Body of pancreas (tissue), 4 donors: ENCODE measurements at places on chromosomes 11 and 22. TPM values are rescaled to one million over a fixed set of nuclear protein-coding genes. Genes with fewer than 3 reads are reported as not detected.

The GRIK4 gene
- total RNA-seq: not detected

The SPDYC gene
- total RNA-seq: not detected

The CATSPER1 gene
- total RNA-seq: not detected

DNA sequence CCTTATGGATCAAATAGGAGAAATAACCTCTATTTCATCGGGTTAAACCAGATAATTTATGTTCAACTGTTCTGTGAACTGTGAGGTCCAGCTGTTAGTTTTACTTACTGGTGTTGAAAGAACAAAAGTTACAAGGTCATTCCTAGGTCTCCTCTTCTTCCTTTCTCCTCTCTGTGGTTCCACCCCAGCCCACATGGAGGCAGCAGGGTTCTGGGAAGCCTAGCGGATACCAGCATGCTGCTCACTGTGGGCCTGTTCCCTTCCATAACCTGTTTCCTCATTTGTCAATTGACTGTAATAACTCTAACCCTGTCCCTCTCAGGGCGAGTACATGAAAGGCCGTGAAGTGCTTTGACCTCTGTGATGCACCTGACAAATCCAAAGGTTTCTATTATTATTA lies 27.8 kb downstream of the RELT start:
- H3K4me1 ChIP-seq: no peaks in the 10 kb centered on the region
- H3K27me3 ChIP-seq: no peaks in the 10 kb centered on the region
- peak; percentile 72 for DNase-seq
- no peak overlapping the region for H3K4me3 ChIP-seq
- H3K36me3 ChIP-seq: no peaks in the 10 kb centered on the region

DNA sequence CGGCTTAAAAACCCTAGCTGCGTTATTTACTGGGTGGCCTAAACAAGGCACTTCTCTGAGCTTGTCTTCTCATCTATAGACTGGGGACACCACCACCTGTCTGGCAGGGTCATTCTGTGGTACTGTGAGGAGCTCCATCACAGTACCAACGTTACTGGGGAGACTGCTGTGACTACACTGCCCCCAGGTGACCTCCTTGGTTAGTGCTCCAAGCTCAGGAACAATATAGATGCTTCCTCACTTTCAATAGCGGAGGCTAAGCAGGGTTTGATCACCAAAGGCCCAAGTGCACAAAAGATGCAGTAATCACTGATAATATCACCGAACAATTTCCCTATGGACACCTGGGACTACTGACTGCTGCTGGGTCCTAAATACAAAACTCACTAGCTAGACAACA lies 18.8 kb downstream of the PRPF19 start:
- H3K27ac ChIP-seq: no peak overlapping the region
- H3K36me3 ChIP-seq: peaks cover 5% of the 10 kb centered on the region
- no peaks in the 10 kb centered on the region for H3K27me3 ChIP-seq

DNA sequence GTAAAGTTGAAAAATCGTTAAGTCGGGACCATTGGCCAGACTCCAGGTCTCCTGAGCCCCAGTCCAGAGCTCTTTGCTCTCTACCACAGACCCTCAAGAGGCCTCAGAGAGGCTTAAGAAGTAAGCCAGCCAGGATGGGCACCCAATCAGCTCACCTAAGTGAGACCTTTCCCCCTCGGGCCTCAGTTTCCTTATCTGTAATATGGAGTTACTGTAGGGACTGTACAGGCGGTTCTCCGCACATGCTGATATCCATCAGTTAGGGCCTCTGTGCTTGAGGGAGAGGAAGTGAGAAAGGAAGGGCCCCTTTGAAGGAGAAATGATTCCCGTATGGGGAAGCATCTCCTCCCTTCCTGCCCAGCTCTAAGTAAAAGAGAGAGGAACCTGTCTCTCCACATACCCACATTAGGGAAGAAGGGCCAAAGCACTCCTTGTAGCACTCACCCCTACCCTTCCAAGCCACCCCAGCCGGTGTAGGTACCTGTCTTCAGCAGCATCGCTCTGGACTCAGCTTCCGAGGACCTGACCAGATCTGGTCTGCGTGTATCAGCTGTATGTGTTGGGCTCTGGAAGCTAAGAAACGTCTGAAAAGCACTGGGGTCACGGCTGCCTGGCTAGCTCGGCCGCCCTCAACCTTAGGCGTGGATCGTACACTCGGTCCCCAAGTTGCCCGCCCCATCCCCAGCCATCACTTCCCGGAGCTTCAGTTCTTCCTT lies 653 bp downstream of the NAGA start:
- H3K4me1 ChIP-seq: peaks cover 30% of the 10 kb centered on the region
- peak overlapping the region; percentile 89 for H3K27ac ChIP-seq
- no peak for DNase-seq
- H3K36me3 ChIP-seq: no peaks in the 10 kb centered on the region
- no peaks in the 10 kb centered on the region for H3K27me3 ChIP-seq

- H3K27me3 ChIP-seq: no peaks in the 10 kb centered on the region
- peaks cover 17% of the 10 kb centered on the region for H3K4me1 ChIP-seq
- no peaks in the 10 kb centered on the region for H3K36me3 ChIP-seq
- DNase-seq: peak; percentile 45
- no peak overlapping the region for H3K4me3 ChIP-seq
- no peak overlapping the region for H3K27ac ChIP-seq
These were observed 1.1 kb downstream of the PELI3 start for GRCh38 chr11:66467756-66468155.

DNA sequence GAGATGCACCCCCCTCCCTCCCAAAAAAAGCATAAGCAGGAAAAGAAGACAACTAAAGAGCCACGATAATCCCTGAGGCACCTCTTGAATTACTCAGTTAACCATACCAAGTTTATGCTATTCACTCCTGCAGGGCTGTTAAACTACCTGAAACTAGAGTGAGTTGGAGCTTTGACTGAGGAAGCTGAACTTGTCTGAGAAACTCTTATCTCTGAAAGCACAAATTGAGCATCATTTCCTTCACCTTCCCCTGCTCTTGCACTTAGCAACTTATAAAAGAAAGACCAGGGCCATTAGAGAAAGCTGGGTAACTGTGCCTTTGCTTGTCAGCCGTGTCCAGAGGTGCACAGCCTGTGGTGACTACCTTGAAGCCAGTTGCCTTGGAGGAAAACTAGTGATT lies 745.6 kb downstream of the NELL1 start:
- H3K36me3 ChIP-seq: no peaks in the 10 kb centered on the region
- no peak overlapping the region for H3K27ac ChIP-seq
- no peaks in the 10 kb centered on the region for H3K4me1 ChIP-seq
- no peak for DNase-seq
- H3K27me3 ChIP-seq: no peaks in the 10 kb centered on the region
- no peak overlapping the region for H3K4me3 ChIP-seq

- no peaks in the 10 kb centered on the region for H3K4me1 ChIP-seq
- no peaks in the 10 kb centered on the region for H3K36me3 ChIP-seq
- H3K27ac ChIP-seq: no peak overlapping the region
- H3K27me3 ChIP-seq: no peaks in the 10 kb centered on the region
These were observed 230.1 kb downstream of the DCDC1 start for GRCh38 chr11:31139479-31139878.

- H3K4me3 ChIP-seq: no peak overlapping the region
- peak; percentile 60 for DNase-seq
- peaks cover 6% of the 10 kb centered on the region for H3K27me3 ChIP-seq
- H3K27ac ChIP-seq: no peak overlapping the region
- no peaks in the 10 kb centered on the region for H3K4me1 ChIP-seq
These were observed 67.3 kb upstream of the NUP50 start for GRCh38 chr22:45096256-45096907.

GRCh38 chr11:125688066-125688465 lies 7.4 kb upstream of the ACRV1 start:
- H3K27ac ChIP-seq: no peak overlapping the region
- H3K4me3 ChIP-seq: no peak overlapping the region
- H3K4me1 ChIP-seq: no peaks in the 10 kb centered on the region
- H3K27me3 ChIP-seq: no peaks in the 10 kb centered on the region
- H3K36me3 ChIP-seq: no peaks in the 10 kb centered on the region

DNA sequence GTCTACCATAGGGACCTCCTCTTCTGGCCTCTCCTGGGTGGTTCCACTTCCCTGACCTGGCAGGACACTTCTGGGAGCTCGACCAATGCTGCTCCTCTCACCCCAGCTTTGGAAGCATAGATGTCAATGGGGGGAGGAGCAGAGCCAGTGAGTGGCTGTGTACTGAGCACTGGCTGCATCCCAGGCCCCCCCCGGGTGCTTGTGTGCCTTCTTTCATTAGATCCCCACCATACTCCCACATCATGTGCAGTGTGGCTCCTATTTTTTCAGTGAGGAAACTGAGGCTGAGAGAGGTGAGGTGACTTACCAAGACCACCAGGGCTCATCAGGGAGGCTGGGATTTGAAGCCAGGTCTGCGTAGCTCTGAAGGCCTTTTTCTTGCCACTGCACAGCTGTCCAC lies 44.3 kb downstream of the LRRC32 start:
- H3K4me3 ChIP-seq: no peak overlapping the region
- no peaks in the 10 kb centered on the region for H3K36me3 ChIP-seq
- H3K27me3 ChIP-seq: no peaks in the 10 kb centered on the region
- H3K27ac ChIP-seq: no peak overlapping the region

- H3K27me3 ChIP-seq: no peaks in the 10 kb centered on the region
- H3K36me3 ChIP-seq: no peaks in the 10 kb centered on the region
- no peak for DNase-seq
- H3K27ac ChIP-seq: no peak overlapping the region
- no peak overlapping the region for H3K4me3 ChIP-seq
These were observed 39.9 kb downstream of the GLYATL1 start for GRCh38 chr11:58979222-58979621.

DNA sequence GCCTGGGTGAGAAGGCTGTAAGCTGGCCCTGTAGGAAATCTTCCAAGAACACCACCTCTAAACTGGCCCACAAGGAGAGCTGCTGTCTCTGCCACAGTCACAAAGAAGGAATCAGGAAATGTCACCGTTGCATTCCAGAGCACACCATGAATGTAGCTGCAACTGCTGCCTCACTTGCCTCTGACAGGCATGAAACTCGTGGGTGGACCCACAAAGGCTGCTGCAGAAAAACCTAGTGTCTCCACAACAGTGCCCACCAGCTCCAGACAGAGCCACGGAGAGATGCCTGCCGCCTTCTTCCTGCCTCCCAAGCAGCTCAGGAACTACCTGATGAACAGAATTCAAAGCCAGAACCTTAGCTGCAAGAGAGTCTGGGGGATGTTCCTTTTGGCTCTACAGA lies 10.5 kb downstream of the DNAJB13 start:
- H3K27me3 ChIP-seq: no peaks in the 10 kb centered on the region
- no peak overlapping the region for H3K4me3 ChIP-seq
- H3K27ac ChIP-seq: peak overlapping the region; percentile 12
- H3K36me3 ChIP-seq: no peaks in the 10 kb centered on the region
- H3K4me1 ChIP-seq: peaks cover 1% of the 10 kb centered on the region
- no peak for DNase-seq

DNA sequence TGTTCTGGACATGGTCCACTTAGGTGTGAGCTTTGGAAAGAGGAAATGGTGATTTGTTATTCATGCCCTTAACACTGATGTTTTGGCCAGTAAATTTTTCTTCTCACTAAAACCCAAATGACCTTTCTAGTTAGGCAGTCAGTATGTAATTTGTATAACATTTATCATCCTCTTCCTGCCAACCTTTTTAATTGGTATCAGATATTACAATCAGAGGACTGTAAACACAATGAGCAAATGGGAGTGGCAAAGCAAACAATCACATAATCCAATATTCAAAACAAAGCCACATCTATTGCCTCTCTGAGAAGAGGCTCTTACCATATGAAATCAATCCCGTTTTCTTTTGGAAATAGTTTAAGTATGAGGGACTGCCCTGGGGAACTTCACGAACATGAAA lies 49.1 kb downstream of the BBOX1 start:
- H3K36me3 ChIP-seq: no peaks in the 10 kb centered on the region
- peaks cover 8% of the 10 kb centered on the region for H3K4me1 ChIP-seq
- H3K4me3 ChIP-seq: no peak overlapping the region
- H3K27me3 ChIP-seq: no peaks in the 10 kb centered on the region
- no peak overlapping the region for H3K27ac ChIP-seq
- DNase-seq: no peak

- no peaks in the 10 kb centered on the region for H3K27me3 ChIP-seq
- no peak overlapping the region for H3K4me3 ChIP-seq
- no peaks in the 10 kb centered on the region for H3K4me1 ChIP-seq
These were observed 144.9 kb downstream of the HIPK3 start for GRCh38 chr11:33402066-33402465.

GRCh38 chr11:112499153-112499880 lies 238.7 kb upstream of the PLET1 start:
- H3K36me3 ChIP-seq: no peaks in the 10 kb centered on the region
- H3K4me1 ChIP-seq: no peaks in the 10 kb centered on the region
- no peak overlapping the region for H3K4me3 ChIP-seq
- H3K27me3 ChIP-seq: no peaks in the 10 kb centered on the region
- H3K27ac ChIP-seq: no peak overlapping the region

GRCh38 chr22:29316141-29316828 lies 788 bp upstream of the RASL10A start:
- no peaks in the 10 kb centered on the region for H3K36me3 ChIP-seq
- H3K4me1 ChIP-seq: peaks cover 38% of the 10 kb centered on the region
- no peak overlapping the region for H3K27ac ChIP-seq
- no peak overlapping the region for H3K4me3 ChIP-seq
- no peak for DNase-seq

GRCh38 chr11:74320538-74320937 lies 9.1 kb upstream of the P4HA3 start:
- peaks cover 9% of the 10 kb centered on the region for H3K4me1 ChIP-seq
- H3K4me3 ChIP-seq: no peak overlapping the region
- no peak overlapping the region for H3K27ac ChIP-seq
- H3K36me3 ChIP-seq: no peaks in the 10 kb centered on the region
